ENCODE measurements at places on chromosomes 2 and 18.

DNA sequence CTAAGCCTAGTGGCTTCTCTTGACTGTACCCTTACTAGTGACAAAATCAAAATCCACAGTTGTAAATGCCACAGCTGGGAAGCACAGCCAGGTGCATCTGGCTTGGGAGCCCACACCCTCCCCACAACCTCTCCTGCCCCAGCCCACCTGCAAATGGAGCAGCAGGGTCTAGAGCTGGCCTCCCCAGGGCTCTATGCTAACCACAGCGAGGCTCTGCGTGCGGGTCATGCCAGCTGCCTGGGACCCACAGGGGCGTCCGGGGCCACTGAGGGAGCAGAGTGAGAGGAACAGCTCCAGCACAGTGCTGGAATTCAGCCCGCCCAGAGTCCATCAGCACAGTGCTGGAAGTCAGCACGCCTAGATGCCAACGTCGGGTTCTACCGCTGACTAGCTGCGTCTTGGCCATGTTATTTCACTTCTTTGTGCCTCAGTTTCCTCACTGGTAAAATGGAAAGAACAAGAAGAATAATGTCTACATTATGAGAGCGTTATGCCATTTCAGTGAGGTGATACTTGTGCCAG is 109.1 kb upstream of the ID2 start:
- no peak for DNase-seq

- DNase-seq: no peak
Observed at GRCh38 chr2:114201781-114202180, 240.7 kb upstream of the DPP10 start.

GRCh38 chr2:159925975-159926374 is 128.0 kb upstream of the CD302 start:
- DNase-seq: no peak

GRCh38 chr2:96768083-96768561 is 7.4 kb downstream of the CNNM4 start:
- no peak for DNase-seq

DNA sequence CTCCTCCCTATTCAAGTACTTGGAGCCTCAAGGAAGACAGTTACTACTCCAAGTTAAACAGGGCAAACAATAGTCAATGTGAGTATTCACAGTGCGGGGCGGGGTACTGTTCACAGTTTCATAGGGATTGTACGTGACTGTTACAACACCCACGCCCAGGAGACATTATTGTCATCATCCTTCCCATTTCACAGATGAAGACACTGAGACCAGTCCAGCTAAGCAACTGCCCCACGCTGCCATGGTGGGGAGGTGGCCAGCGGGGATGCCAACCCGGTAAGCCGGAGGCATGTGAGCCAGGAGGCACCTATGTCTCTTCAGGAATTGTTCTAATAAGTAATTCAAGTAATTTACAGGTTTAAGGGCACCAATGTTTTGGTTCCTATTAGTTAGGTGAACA is 982 bp downstream of the HJURP start:
- no peak for DNase-seq

DNA sequence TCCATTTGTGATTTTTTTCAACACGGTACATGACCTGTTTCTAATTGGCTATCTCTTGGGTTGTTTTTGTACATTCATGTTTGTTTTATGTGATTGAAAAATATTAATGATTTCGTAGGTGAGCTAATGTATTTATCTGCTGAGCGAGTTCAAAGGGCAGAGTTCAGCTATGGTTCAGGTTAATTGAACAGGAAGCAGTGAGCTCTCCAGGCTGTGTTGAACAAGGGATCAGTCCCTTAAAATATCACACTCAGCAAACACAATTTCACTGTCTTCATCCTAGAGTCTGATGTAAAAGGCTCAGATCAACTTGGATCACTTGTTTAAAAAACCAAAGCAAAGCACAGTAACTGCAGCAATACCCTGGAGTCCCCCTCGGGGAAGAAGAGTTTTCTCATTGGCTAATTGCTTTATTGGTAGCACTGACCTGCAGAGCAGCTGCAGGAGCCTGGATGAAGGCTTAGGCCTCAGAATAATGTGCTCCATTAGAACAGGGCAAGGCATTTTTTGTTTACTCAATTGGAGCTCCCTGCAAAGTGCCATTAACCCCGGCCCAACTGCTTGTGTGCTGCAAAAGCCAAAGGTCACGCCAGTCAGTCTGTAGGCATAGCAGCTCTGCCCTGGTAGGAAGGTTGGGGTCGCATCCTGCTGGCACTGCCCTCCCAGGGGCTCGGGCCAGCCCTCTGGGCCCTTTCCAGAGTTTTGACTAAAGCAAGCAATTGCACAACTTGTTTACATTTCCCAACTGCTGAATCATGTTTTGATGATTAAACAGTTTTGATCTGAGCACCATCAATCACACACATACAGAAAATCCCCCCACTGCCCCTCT is 10.5 kb downstream of the ONECUT2 start:
- no peak for DNase-seq

DNA sequence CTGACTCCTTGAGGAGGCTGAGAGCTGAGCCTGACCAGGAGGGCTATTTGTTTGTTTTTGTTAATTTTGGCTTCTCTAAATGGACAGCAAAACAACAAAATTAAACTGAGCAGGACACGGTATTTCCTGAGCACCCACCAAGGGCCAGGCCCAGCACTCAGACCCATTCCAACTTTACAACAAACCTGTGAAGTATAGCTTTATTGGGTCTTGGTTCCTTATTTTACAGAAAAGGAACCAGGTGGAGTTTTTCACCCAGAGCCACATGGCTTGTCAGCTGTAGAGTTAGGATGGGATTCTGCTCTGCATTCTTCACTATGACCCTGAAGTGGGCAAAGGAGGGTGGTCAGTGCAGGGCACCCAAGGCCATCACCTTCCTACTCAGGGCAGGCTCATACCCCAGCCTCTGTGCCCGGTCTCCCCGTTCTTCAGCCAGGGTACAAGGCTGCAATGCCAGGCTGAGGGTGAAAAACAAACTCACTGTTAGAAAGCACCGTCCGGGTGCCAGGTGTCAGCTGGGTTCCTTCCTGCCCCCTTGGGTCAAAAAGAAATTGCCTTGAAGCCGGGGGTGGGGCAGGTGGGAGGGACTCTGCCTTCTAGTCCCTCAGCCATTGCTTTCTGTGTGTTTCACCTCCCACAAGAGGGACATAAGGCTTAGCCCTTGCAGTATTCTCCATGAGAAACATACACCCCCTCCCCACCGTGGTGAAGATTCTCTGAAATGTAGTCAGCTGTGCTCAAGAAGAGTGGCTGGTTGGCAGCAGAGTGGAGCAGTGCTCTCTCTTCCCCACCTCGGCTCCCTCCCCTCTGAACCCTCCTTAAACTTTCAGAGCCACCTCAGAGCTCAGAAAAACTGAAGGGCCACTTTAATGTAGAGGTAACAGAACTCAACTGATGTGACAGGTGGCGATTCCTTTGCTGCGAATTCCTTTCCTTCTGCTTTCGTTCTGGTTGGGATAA is 2.2 kb downstream of the PSD4 start:
- DNase-seq: no peak

DNA sequence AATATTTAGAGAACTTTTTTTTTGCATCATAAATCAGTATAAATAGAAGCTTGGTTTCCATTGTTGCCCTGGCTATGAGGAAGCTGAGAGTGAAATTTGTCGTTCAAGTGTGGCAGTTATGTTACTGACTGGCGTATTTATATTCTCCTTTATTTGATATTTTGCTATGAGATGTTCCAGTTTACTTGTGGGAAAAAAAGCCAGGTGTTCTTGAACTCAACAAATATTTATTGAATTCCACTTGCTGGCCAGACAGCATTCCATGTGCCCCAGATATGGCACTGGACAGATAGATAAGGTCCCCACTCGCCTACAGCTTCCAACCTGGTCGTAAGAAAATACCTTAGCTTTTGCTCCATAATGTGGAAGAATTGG is 44.7 kb downstream of the NEDD4L start:
- no peak for DNase-seq

GRCh38 chr2:118221536-118222272 is 133.4 kb downstream of the INSIG2 start:
- DNase-seq: no peak

DNA sequence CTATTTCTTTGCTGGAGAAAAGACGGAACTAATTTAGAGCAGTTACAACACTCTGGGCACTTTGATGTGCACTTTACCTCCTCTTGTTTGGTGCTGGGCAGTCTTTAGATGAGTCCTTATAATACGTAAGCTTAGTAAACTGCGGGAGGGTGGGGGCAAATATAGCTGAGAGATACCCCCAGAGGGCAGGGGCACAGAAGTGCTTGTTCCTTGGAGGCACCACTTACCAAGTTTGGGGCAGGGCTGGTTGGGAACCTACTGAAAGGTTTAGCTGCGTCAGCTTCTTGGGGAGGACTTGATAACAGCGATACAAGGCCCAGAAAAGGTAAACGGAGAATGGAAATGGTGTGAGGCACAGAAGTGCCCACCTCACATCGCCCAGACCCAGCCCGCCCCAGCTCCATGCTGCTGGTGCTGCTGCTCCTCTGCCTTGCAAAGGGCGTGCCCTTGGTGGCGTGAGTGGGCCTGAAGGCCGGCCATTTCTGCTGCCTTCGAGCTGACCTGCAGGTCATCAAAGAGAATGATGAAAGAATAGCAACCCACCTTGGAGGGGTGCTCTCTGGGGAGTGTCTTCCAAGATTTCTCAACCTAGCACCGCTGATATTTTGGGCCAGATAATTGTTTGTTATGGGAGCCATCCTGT is 128.2 kb upstream of the EML6 start:
- no peak for DNase-seq

- no peak for DNase-seq
Observed at GRCh38 chr2:43138441-43138840, 88.0 kb downstream of the ZFP36L2 start.

- DNase-seq: no peak
Observed at GRCh38 chr18:40058811-40059570, 1896.0 kb upstream of the PIK3C3 start.

DNA sequence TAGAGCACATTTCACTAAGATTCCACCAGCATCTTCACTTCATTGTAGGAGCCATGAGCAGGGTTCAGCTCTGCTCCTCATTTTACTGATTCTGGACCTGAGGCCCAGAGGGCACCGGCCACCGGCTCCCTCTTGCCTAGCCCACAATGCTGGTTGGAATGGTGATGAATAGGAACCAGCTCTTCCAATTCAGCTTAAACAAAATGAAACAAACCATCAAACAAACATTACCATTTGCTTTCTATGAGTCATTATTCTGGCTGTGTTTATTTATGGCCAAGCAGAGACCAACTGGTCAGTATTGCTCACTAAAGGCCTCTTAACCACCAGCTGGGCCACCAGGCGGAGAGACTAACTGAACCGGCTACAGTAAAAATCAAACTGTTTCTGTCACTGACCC is 176.7 kb downstream of the MTX2 start:
- no peak for DNase-seq

DNA sequence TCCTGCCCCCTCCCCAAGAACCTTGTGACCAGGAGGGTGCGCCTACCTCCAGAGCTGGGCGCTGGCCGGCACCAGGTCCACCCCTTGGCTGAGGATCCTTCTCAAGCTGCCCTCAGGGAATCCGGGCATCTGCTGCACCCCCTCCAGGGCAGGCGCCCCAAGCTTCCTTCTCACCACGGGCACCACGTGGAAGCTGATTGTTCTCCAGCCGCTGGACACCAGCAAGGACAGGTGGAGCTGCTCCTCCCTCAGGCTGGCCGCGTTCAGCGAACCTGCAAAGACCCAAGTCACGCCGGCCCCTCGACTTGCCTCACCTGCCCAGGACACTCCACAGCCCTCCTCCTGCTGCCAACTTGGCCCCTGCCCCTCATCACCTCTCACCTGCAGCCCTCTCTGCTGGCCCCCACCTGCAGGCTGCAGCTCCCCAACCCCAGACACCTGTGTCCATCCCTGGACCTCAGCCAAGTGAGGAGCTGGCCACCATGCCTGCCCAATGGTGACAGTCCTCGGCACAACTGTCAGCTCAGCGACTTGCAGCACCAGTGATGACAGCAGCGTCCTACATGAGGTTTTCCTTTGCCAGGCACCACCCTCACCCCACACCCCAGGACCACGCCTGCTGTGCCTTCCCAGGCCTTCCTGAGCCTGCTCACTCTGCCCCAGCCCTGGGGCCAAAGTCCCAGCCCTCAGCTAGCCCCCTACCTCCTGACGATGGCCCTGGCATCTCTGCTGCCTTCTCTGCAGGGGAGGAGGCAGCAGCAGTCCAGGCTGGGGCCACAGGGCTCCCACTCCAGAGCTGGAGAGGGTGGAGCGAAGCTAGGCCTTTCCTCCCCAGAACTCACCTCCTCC is 4.2 kb downstream of the MAB21L4 start:
- DNase-seq: no peak

- no peak for DNase-seq
Observed at GRCh38 chr18:33717339-33717738, 139.3 kb downstream of the ASXL3 start.

- no peak for DNase-seq
Observed at GRCh38 chr2:26000561-26001082, 18.3 kb upstream of the KIF3C start.

DNA sequence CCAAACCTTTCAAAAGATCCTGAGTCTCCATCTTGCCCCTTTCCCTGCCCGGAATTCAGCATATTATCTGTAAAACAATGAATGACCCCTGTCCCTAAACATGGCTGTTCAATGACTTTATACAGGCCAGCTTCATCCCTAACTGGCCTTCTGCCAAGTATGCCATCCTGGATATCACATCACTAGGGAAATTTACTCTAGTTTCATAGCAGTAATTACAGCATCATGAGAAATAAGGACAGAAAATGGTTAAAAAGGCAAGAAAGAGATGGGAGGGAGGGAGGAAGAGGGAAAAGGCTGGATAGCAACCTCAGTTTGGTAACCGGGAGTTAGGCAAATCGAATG is 4.4 kb downstream of the MBOAT2 start:
- no peak for DNase-seq

DNA sequence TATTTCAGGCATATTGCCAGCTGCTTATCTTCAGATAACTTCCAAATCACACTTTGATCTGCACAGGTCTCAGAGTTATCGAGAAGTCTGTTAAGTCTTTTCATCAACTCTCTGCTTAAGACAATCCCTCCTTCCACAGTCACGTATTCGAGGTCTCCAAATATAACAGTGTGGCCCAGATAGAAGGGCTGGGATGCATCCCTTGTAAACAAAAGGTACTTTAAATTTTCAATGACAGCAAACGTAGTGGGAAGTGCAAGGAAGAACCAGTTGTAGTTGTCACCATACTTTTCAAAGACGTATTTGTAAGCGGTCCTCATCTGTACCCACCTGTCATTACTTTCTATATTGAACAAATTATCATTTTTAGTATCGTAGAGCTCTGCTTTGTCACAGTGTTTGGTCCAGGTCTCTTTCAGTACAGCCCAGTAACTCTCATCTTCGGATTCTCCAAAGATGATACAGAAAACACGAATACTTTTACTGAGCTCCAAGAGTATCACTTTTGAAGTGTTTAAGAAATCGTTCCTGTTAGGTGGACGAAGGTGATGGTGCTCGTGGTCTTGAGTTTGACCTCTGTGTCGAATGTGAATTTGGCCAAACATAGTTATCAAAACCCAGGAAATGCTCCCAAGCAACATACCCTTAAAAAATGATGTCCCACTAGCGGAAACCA is 445 bp downstream of the C1GALT1C1L start:
- DNase-seq: no peak

DNA sequence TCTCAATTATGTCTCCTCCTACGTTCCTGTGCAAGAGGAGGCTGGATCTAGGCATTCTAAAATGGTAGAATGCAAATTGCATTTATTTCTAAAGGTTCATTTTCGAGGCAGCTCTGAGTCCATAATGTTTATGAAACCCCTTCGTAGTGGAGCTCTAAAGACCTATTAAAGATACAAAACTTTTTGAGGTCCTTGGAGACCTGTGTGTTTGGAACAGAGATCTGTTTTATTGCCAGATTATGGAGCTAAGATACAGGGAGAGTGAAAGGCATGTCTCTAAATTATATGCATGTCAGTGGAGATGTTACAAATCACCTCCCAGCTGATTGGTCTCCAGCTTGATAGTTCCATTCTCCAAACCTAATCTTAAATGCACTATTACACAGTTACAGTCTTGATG is 335.8 kb downstream of the GULP1 start:
- no peak for DNase-seq
